Umbilical cord (tissue), 2 donors: ENCODE measurements at places on chromosomes 16 and 17.
A peak's percentile ranks its signal among the peaks of the same experiment; 100 is the strongest.

- no peak for DNase-seq
Observed at GRCh38 chr17:60646701-60647100, 30.9 kb upstream of the BCAS3 start.

DNA sequence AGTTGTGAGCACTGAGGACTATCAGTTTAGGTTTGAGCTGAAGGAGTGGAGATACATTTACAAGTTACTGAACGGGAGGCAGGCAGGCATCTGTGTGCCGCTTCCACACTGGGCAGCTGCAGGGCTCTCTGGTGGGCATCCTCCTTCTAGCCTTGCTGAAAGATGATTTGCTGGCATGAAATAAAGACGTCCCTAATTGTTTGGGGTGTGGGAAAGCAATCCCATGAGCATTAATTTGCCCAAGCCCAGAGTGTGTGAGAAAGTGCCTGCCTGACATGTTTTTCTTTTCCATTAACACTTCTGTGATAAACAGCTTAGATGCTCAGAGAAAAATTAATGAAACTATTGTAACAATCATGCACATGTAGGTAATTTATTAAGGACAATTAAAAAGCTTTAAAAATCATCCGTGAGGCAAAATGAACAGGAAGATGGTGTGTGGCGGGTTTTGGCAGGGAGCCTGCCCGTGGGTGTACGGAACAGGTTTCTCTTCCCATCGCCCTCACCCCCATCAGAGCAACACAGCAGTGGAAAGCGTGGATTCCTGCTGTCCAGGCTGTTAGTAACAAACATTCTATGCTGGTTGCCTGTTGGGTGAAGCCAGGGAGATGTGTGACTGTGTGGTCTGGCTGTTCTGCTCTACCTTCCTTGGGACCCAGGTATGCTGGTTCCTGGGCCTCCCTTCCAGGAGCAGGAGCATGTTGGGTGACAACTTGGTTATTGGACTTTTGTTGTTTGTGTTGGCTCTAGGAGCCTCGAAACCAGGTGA, 191.9 kb downstream of the MSI2 start:
- DNase-seq = no peak

DNA sequence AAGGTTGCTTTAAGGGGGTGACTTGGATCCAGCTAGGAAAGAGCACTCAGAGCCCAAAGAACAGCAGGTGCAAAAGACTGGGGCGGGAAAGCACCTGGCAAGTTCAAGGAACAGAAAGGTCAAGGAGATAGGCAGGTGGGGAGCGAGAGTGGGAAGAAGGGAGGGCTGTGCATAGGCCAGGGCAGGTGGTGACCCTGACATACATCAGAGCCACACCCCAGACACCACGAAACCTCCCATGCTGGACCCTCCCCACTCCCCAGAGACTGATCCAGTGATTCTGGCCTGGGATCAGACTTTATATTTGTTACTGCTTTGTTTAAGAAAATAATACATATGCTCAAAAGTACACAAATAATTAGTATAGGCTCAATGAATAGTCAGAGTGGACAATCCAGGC, 48.5 kb upstream of the RBFOX3 start:
- no peak for DNase-seq

GRCh38 chr16:1958715-1959268, 546 bp upstream of the NDUFB10 start:
- no peak for DNase-seq

DNA sequence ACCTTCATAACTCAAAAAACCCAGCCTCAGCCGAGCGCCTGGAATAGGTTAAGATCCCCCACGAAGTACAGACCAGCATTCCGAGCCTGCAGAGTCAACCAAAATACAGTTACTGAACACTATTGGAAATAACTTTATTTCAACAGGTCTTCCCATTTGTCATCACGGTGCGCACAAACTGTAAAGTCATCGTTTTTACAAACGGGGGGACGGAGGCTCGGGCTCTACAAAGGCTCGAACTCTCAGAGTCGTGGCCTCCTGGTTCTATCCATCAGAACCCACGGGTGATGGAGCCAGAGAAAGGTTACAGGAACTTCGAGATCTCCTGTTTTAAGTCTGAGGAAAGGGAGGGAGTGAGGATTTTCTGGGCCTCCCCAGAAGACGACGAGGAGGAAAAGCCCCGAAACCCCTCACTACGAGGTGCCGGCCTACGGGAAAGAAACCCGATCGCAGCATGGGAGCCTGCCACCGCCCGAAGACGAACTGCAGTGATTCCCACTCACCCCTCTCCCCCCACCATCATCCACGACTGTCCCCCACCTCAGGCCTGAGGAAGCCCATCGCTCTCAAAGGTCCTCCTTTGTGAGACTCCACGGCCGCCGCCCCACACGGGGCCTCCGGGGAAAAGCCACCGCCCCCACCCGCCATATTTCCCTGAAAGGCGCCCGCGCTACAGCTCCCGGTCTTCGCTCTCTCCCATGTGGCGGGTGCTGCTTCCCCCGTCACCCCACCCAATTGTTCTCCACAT, 917 bp downstream of the YWHAE start:
- peak; percentile 39 for DNase-seq

DNA sequence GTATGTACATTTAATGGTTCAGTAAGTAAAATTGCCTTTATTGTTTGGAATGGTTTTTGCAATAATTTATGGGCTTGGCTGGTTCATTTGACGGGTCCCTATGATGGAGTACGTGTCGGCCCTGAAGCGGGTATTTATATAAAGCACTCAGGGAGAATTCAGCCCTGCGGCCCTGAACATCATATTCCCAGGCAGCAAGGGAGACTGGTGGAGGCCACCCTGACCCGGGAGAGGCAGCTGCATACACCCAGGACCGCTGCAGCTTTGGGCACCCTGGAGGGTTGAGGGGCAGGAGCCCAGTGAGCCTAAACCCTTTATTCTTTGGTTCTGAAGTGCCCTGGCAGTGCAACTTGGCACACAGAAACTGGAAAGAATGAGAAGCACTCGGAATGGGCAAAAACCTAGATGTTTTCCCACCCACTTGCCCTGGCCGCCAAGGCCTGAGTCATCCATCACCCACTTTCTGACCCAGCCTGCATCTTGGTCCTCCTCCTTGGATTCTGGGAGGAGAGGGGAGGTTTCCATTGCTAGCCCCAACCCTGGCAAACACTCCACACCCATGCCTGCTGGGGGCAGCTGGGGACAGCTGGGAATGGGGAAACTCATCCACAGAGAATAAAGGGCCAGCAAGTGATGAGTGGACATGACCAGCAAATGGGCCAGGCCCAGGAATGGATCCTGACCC, 162.2 kb upstream of the TNRC6C start:
- DNase-seq = no peak

- DNase-seq = no peak
Observed at GRCh38 chr17:67049025-67049739, 4.8 kb downstream of the CACNG1 start.

GRCh38 chr16:3020604-3021448, 658 bp downstream of the TNFRSF12A start:
- DNase-seq = peak; percentile 77

DNA sequence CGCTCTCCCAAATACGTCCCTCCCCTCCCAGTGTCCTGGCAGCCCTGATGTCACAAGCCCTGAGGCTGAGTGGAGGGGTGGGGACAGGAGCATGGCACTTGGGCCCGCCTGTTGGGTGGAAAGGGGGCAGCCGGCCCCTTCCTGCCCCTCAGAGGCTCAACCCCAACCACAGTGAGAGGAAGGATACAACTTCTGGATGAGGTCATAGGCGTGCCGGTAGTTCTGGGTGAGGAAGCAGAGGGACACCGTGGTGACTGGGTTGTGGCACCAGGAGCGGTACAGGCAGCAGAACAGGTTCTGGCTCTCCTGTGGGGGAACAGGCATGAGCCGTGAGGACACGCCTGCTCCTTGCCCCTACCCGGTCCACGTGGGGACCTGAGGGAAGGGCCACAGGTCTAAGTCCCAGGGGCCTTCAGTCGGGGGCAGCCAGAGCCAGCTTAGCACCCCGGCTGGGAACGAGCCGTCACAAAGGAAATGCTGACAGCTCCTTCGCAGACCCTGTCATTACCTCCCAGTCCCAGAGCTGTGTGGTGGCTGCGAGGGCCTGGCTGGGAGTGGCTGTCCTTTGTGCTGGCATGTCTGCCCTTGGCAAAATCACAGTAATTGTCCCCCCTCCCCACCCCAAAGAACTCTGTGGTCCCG, 11.2 kb upstream of the MTSS2 start:
- DNase-seq = peak; percentile 66
